Right cardiac atrium (tissue), 5 donors: ENCODE measurements at places on chromosomes 3 and 15. TPM values are rescaled to one million over a fixed set of nuclear protein-coding genes. Genes with fewer than 3 reads are reported as not detected.

DNA sequence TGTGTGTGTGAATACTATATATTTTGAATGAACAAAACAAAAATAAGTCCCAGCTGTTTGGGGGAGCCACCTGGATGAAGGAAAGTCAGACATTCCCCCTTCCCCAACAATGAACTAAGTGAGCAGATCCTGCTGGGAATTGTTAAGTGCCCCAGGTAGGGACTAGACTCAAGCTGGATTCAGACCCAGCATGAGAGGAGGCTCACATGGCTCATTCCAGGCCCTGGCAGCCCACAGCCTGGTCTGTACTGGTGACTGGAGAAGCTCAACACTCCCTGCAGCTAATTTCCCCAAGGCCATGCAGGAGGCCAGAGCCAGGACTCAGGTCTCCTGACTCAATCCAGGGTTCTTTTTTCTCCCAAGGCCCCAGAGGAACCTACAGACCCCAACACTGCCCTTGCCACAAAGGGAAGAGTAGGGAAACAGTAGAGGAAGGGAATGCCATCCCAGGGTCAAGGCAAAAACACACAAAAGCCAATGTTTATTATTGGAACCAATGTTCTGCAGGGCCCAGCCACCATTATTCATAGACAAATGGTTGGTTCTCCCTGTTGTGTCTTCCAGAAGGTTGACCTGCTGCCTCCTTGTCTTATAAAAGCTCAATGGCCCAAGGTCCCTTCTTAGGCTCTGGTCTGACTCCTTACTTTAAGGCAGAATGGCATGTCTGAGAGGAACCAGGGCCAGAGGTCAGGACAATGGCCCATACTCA is 9.5 kb downstream of the IGDCC4 start:
- DNase-seq: no peak

DNA sequence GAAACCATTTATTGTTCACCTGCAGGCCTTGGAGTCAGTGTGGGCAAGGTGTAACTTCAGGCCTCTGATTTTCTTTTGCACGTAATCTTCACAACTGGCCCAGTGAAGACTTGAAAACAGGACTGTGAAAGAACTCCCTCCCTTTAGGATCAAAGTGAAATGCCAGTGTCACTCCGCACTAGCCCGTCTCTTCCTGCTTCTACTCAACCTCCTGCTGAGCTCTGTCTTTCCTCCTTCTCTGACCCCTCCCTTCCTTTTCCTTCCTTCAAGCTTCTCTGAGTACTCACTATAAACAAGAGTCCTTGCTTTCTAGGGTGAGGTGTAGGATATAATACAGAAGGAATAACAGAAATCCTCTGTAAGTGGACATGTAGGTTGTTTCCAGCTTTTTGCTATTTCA is 28.5 kb downstream of the TMEM41A start:
- no peak for DNase-seq

DNA sequence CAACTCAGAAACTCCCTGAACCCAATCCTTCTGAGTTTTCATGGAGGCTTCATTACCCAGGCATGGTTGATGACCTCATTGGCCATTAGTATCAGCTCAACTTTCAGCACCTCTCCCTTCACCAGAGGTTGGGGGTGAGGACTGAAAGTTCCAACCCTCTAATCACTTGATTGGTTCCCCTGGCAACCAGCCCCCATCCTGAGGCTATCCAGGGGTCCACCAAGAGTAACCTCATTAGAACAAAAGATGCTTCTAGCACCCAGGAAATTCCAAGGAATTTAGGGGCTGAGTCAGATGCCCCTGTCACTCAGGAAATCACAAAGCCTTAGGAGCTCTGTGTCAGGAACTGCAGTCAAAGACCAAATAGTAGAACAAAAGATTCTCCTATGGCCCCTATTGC is 43.8 kb downstream of the ADAMTSL3 start:
- no peak for DNase-seq

DNA sequence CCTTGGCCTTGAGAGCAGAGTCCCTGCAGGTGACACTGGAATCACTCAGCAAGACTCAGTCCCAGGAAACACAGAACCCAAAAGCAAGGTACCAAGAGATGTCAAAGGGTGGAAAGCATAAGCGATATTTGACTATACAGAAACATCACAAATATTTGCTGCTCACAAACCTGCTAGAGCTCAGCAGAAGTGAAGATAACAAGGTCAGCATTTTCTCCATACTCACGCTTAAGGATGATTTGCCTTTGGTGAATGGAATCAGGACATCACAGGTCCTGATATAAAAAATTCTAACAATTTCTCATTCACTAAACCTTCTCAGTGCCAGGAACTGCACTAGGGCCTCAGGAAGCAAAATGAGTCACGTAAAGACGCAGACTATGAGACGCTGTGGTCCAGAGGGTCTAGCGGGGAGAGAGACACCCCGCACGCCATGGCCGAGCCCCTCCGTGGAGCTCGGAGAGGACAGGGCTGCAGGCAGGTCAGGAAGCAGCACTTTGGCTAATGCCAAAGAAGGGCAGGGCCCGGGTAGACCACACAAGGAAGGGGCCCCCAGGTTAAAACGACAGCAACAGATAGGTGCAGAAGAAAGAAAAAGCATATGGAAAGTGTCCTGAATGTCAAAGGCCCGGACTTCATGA is 10.7 kb downstream of the PCSK6 start:
- DNase-seq: no peak

DNA sequence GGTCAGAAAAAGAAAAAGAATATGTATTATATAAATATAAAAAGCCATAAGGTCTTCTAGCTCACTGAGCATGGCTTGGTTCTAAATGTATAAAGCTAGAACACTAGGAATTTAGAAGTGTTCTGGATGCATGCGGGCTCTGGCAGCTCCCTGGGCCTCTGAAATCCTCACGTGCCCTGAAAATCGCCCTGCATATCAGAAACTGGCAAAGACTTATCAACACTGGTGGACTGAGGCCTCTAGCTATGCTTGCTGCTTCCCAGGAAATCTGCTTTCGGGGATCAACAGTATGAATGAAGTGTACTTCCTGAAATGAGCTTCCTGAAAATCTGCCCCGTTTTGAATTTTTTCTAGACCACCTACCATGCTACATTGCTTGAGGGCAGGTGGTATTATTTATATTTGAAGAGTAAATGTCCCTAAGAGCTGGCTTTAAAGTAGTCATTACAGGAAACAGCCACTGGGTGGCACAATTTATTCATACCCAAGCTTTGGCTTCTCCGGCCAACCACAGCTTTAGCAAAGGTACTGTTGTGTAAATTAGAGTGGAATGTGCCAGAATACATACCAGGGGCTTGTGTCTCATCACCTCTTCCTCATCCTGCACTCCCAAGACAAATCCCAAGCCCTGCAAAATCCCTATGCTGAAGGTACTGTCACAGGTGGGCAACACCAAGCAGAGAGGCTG is 17.7 kb downstream of the CRTAP start:
- no peak for DNase-seq

DNA sequence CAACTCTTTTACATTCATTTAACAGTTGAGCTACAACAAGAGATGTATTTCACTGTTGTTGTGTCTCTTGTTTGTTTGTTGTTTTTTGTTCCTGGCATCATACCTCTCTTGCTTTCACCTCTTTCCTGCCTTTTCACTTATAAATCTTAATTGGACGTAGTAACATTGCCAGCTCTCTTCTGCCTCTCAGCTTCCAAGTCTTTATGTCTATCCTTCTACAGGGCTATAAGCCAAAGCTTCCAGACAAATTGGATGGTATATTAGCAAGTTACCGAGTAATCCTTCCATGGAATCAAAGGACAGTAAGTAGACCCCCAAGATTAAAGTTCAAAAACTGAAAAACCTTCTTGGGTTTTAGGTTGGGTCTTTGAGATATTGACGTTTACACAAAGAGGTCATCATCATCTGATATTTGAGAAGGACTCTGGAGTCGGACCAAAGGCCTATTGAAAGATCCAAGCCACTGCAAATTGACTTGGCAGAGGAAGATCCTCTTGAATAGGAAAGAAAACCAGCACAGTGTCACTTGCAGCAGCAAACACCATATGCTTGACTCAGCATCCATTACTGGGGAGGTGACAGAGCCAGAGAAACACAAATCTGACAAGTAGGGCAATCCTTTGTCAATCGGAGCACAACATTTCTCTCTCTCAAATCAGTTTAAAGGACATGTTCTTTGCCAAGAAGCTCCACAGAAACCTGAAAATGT is 648.5 kb upstream of the NR2F2 start:
- DNase-seq: no peak

- no peak for DNase-seq
Measured at GRCh38 chr15:52503788-52504496, 24.7 kb downstream of the MYO5A start.

- DNase-seq: no peak
Measured at GRCh38 chr15:55197362-55197705, 593 bp upstream of the RSL24D1 start.

- DNase-seq: no peak
Measured at GRCh38 chr15:38624244-38625205, 59.9 kb upstream of the RASGRP1 start.

- peak; percentile 50 for DNase-seq
Measured at GRCh38 chr3:126259411-126260391, 79.3 kb upstream of the ALDH1L1 start.

DNA sequence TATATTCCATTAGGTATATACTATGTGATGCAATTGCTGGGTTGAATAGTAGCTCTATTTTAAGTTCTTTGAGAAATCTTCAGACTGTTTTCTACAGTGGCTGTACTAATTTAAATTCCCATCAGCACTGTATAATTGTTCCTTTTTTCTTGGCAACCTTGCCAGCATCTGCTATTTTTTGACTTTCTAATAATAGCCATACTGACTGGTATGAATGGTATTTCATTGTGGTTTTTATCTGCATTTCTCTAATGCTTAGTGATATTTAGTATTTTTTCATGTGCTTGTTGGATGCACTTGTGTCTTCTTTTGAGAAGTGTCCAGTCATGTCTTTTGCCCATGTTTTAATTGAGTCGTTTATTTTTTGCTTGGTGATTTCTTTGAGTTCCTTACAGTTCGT is 145.1 kb upstream of the PLSCR5 start:
- DNase-seq: no peak

DNA sequence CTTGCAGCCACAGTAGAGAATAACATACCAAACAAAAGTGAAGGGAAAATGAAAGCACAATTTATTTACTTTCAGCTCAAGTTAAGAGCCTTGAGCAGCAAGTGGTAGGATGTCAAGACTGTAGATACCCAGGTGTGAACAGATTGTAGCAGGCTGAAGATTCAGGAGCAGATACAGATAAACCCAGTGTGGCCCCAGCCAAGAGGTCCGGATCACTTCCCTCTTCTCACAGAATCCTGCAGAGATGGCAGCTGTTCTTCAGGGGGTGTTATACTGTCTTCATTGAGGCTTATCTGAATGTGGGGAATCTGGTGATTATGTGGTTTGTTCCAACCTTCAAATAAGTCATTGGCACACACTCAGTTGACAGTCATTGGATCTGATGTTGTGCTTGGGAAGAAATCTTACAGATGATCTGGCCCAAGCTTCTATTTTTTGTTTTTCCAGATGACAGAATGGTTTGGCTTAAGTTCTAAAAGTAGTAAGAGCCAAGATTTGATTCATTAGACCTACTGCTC is 2.2 kb downstream of the STARD9 start:
- no peak for DNase-seq

The GNAT1 gene
- total RNA-seq: not detected

The SLC28A2 gene
- total RNA-seq: not detected

The CCDC54 gene
- not detected for total RNA-seq

The OGG1 gene
- 14.8 TPM for total RNA-seq

The TMC3 gene
- total RNA-seq: not detected

The CIB1 gene
- total RNA-seq: 69.9 TPM

The CALML4 gene
- total RNA-seq: 1.5 TPM

The IQCB1 gene
- total RNA-seq: 8.9 TPM
